Right ventricle myocardium superior (tissue), 1 donor: ENCODE measurements at places on chromosomes 5 and 9.

DNA sequence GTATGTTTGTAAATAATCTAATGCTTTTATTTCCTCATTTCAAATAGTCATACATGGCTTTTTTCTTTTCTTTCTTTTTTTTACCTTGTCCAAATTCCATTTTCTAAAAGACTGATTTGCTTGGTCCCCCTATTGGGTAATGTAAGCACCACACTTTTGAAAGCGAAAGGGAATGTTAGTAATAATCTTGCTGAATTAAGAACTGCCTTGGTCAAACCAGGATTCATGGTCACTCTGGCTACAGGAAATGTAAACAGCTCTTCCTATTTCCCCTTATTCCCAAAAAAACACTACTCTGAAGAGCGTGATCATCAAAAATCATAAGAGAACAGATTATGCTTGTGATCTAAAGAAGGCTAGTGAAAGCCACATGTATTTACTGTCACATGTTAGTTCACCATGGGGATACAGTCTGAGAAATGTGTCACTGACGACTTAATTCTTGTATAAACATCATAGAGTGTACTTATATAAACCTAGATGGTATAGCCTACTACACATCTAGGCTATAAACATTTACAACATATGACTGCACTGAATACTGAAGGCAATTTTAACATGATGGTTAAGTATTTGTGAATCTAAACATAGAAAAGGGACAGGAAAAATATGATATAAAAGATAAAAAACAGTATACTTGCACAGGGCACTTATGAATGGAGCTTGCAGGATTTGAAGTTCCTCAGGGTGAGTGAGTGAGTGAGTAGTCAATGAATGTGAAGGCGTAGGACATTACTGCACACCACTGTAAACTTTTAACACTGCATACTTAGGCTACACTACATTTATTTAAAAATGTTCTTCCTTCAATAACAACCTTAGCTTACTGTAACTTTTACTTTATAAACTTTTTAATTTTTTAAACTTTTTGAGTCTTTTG is 75.3 kb downstream of the HMGCR start:
- DNase-seq, result no peak

GRCh38 chr9:77433675-77434445 is 214.3 kb downstream of the GNA14 start:
- peak; percentile 71 for DNase-seq

DNA sequence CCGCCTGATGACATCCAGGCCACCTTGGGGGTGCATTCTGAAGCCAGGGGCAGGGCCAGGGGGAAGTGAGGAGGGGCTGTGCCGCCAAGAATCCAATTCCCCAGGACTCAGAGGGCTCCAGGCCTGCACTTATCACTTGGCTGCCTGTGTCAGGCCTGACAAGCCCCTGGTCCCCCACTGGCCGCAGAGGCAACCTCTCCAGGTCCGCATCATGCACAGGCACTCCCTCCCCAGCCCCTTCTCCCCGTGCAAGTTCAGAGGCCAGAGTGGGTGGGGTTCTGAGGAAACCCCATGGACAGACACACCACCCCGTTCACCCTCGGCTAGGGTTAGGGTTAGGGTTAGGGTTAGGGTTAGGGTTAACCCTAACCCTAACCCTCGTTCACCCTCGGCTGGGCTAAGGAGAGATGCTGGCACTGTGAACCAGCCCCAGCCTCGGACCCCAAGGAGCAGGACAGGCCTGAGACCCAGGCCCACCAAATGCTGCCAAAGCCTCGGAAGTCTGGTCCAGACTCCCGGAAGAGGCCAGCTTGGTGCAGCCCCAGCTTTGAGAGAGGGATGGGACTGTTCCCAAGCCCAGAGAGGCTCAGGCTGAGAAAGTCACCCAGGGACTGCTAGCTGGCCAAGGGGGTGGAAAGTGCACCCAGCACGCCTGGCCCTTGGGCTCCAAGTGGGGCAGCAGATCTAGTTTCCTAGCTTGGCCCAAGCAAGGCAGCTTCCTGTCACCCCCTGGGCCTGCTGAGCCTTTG is 4.9 kb downstream of the LCN2 start:
- DNase-seq, result peak; percentile 38

GRCh38 chr5:68343421-68343826 is 127.9 kb downstream of the PIK3R1 start:
- no peak for DNase-seq

GRCh38 chr5:140298183-140298601 is 4.7 kb downstream of the PFDN1 start:
- no peak for DNase-seq

- DNase-seq, result no peak
Observed at GRCh38 chr9:118693645-118694044, 675.6 kb downstream of the BRINP1 start.

- DNase-seq, result no peak
Observed at GRCh38 chr5:144142139-144142823, 28.2 kb downstream of the YIPF5 start.

DNA sequence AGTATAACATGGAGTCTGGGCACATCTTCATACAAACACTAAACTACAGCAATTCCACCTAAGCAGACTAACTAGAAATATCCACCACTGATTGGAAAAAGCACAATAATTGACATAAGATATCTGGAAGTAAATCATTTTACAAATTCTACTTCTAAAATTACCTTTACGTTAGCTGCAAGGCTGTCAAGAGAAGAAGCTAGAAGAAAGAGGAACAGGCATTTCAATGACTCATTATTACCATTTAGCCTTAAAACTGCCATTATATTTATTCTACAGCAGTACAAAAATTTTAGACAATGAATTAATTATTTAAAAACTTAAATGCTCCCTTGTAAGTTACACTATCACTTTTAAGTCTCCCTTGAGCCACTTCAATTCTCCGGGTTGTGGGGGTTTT is 43.4 kb upstream of the PLPP6 start:
- DNase-seq, result no peak

DNA sequence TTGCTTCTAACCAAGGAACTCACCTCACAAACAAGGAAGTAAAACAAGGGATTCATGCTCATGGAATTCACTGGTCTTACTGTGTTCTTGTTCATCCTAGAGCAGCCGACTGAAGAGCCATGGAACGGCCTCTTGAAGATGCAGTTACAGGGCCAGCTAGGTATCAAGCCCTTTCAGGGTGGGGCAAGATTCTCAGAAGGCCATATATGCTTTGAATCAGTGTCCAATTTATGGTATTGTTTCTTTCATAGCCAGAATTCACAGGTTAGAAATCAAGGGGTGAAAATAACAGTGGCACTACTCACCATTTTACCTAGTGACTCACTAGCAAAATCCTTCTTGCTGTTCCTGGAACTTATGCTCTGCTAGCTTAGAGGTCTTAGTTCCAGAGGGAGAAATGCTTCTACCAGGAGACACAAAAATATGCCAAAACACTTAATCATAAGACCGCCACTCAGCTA is 159.5 kb upstream of the CDH10 start:
- DNase-seq, result no peak

- no peak for DNase-seq
Observed at GRCh38 chr5:72415616-72416325, 91.4 kb downstream of the ZNF366 start.

- DNase-seq, result peak; percentile 28
Observed at GRCh38 chr9:121770415-121771273, 119.2 kb downstream of the DAB2IP start.

GRCh38 chr5:3251784-3252183 is 343.8 kb upstream of the IRX1 start:
- no peak for DNase-seq

DNA sequence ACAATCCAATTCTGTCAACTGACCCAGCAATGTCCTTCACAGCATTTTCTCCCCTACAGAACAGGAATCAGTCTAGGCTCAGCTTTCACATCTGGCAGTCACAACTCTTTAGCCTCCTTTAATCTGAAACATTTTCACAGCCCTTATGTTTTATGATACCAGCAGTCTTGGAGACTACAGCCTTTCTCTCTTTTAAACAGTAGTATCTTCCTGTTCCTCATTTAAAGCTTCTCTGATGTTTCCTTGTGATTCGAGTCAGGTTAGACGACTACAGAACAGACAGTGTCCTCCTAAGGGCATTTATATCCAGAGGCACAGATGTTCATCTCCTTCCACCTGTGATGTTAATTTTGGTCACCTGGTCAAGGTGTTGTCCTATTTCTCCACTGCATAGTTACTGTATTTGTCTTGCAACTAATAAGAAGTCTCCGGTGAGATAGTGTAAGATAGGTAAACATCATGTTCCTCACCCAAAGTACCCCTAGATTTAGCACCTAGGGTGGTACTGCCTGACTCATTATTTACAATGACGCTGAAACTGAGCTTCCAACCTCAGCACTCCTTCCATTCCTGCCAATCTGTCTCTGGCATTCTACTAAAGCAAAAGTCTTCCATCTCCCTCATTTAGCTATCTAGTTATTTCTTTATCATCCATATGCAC is 20.7 kb downstream of the TTC39B start:
- DNase-seq, result no peak

GRCh38 chr9:114033397-114034103 is 44.5 kb downstream of the AMBP start:
- DNase-seq, result peak; percentile 59

- no peak for DNase-seq
Observed at GRCh38 chr5:392431-392988, 50.5 kb upstream of the EXOC3 start.

GRCh38 chr5:37722236-37723161 is 117.3 kb downstream of the GDNF start:
- no peak for DNase-seq

DNA sequence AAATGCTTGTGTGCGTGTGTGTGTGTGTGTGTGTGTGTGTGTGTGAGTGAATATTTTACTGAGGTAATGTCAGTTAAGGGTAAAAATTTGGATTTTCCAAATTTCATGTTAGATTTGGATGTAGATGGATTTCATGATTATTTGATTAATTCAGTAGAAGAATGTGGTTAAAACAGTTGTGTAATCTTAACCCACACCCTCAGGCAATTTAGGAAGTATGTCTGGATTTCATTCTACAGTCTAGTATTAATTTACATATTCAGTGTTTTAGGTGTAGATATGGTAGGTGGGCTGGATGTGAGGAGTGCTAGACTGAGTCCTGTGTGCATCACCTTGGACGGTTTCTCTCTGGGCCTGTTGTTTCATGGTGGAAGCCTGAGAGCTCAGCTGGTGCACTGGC is 99.1 kb upstream of the CKMT2 start:
- no peak for DNase-seq
